ENCODE measurements at places on chromosomes 2 and 18.

GRCh38 chr2:56170504-56170903, 13.3 kb upstream of the CCDC85A start:
- DNase-seq, result no peak

DNA sequence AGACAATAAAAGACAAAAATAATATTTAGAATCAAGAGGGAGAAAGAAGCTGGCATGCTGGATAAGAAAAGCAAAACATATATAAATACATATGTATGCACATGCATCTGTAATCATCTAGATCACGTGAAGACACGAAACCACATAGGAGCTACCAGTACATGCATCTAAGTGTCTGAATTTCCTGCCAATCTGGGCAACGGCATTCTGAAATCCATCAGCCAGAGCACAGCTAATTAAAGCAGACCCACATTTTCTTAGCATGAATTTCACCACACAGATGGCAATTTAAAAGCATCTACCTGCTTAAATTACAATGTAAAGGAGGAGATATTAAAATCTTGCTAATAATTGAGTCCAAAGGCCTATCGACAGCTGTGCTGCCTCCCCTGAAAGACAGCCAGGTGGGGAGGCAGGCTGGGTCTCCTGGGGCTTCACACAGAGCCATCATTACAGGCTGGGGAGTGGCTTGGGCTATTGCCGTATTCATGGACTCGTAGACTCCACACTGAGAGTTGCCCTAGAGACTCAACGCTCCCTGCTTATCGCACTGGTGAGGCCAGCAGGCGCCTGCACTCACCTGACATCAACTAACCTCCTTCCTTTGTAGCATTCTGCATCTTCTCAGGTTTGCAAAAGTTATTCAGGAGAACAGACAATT, 272.5 kb upstream of the PXDN start:
- DNase-seq, result no peak

GRCh38 chr2:102975996-102976975, 214.5 kb downstream of the TMEM182 start:
- DNase-seq, result no peak

- DNase-seq, result no peak
Observed at GRCh38 chr2:148021886-148022285, 995 bp downstream of the MBD5 start.

DNA sequence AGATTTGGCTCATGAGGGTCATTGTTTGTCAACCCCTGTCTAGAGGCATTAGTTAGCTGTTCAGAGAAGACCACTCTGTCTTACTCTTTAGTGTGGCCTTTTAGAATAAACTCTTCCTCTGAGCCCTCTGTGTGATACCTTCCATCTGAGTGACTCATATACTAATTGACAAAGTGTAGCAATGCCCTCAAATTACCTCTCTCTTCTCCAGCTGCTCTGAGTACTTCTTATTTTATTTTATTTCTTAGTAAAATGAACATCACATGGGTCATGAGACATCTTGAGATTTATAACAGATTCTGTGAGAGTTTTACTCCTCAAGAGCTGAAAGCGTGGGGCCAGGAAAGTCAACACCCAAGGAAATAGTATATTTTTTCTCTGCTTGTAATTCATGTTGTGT, 67.4 kb downstream of the KCTD18 start:
- no peak for DNase-seq

DNA sequence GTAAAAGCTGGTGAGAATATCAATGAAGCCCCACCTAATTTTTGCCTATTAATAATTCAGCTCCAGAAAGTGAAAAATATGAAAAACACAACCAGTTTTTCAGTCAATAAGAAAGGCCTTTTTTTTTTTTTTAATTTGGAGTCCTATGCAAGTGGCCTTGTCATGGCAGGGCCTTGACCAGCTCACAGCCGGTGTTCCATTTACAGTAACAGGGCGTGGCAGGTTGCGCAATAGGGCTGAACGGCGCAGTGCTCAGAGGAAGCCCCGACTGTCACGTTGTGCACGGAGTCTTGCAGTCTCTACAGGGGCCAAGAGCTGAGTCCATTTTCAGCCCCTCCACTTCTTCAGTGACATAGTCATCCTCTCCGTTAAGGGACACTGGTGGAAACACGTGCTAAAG, 184.1 kb upstream of the FN1 start:
- no peak for DNase-seq

DNA sequence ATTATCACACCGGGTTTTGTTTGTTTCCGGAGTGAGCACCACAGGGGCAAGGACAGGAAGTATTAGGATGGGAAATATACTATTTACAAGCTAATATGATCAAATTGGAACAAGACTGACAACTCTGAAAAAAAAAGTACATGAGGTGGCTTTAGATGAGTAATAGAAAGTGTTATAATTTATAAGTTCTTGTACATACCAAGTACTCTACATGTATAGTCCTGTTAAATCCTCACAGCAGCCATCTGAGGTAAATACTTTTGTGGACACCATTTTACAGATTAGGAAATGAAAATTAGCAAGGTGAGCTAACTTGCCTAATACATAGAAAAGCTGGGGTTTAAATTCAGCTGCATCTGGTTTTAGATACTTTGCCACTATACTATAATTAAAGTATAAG, 11.2 kb downstream of the FAP start:
- no peak for DNase-seq

GRCh38 chr2:236951830-236952475, 133.7 kb upstream of the COPS8 start:
- no peak for DNase-seq

- DNase-seq, result no peak
Observed at GRCh38 chr18:13235421-13235831, 16.9 kb downstream of the LDLRAD4 start.

DNA sequence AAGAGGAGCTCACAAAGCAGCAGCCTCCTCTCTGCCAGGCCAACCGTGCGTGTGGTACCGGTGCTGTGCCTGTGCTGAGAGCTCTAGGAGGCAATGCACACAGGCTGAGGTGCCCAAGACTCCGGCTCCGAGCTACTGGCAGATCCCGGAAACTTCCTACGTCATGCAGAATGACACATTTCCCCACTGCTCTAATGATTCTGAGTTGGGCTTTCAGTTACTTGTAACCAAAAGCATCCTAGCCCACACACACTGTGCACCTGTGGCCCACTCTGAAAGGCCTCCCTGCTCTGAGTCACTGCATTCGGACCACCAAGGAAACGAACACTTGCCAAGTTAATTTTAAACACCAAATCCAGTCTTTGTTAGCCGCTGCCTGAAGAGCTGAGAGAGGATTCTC, 9.3 kb upstream of the RNU4ATAC start:
- DNase-seq, result no peak

DNA sequence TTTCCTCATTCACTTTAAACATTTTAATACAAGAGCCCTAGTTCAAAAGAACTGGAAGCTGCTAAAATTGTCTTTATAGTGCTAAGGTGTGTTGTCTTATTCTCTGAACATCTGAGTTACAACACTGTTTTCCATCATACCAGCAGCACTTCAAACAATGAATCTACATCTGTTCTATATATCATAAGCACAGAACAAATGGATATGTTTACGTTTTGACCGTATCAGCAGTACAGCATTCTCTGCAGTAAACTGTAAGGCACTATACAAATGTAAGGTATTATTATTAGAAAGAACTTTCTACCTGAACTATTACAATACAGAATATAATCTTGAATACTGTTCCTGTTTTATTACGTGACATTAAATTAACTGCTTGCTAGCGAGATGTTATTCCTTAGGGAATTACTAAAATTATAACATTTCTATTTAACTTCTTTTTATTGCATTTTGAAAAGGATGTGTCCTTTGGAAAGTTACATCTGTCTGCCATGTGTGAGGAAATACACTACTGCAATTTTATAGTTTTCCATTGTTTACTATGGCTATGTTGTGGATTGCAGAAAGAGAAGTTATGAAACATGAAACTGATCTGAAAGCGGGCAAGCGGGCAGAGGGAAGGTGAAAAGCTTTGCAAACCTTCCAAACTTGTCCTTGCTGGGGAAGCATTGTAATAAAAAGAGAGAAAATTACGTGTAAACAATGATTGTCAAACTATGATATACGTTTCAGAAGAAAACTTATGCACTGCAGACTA, 13.7 kb downstream of the NCKAP1 start:
- no peak for DNase-seq

DNA sequence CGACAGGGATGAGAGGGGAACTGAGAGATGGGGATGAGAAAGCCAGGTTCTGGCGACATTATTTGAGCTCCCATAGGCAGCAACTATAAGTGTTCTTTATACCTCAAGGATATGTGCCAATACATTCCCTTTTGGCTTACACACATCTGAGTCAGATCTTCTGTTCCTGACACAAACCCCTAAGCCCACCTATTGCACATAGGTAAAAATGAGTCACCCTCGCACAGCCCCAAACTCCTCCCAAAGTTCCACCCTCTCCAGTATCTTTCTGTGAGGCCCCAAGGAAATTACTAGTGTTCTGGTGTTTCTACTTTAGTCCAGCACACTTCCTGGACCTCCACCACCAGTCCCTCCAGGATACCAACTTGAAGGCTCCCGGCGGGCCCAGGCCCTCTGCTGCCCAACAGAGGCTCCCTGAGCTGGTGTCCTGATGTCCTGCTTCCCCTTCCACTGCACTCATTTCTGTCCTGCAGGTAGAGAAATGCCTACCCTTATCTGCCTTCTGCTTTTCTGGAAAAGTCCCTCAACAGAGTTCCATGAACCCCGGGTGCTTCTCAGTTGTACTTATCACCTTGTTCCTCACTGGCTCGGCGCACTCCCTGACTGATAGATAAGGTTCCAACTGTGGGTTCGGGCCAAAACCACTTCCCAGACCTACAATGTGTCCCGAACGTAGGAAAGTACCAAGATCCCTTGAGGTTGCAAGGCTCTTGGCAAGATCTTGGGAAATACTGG, 125.5 kb downstream of the EN1 start:
- DNase-seq, result no peak
